ENCODE measurements at places on chromosomes 7 and 10.
A peak's percentile ranks its signal among the peaks of the same experiment; 100 is the strongest.

- no peak for DNase-seq
These were observed 298.2 kb downstream of the GRID1 start for GRCh38 chr10:86068231-86069054.

DNA sequence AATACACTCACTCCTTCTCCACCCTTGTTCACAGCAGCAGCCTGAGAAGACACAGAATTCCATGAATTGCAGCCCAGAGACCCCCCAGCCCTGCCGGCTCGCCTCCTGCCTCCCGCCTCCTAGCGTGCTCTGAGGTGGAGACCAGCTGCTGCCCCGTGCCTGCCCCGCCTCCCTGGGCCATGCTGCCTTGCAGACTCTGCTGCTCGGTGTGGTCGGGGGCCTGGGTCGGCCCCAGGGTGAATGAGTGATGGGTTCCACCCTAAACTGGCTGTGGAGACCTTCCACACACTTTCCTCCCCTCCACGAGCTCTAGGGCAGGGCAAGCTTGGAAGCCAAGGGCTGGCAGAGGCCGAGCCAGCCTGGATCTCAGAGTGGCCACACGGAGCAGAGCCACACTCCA, 479.3 kb downstream of the DNAJB6 start:
- no peak for DNase-seq

DNA sequence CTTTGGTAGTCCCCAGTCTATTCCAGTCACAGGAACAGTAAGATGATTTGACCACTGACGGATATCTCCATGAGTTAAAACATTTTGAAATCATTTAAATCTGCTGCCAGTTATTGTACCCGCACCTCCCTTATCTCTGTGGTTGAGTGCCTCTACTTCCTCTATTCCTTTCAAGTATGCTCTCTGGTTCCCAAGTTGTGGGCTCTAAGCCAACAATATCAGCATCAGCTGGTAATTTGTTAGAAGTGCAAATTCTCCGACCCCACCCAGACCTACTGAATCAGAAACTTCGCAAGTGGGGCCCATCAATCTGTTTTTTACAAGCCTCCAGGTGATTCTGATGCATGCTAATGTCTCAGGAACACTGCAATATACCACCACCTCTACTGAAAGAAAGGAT, 235.5 kb downstream of the CCSER2 start:
- DNase-seq = no peak

DNA sequence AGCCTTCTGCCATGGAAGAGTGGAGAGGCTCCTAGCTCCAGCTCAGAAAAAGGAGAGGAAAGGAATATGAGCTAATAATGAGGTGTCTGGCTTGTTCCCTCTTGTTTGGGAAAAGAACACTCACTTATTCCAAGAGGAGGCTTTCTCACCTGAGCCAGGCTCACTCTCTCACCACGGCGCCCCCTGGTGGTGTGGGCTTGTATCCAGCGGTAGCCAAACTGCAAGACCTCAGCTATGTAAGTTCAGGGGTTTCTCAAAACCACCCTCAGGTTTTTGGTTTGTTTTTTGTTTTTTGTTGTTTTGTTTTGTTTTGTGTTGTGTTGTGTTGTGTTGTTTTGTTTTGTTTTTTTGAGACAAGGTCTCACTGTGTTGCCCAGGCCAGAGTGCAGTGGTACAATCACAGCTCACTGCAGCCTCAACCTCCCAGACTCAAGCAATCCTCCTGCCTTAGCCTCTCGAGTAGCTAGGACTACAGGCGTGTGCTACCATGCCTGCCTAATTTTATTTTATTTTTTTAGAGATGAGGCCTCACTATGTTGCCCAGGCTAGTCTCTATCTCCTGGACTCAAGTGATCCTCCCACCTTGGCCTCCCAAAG, 124.0 kb downstream of the TMEM130 start:
- DNase-seq = peak; percentile 61

DNA sequence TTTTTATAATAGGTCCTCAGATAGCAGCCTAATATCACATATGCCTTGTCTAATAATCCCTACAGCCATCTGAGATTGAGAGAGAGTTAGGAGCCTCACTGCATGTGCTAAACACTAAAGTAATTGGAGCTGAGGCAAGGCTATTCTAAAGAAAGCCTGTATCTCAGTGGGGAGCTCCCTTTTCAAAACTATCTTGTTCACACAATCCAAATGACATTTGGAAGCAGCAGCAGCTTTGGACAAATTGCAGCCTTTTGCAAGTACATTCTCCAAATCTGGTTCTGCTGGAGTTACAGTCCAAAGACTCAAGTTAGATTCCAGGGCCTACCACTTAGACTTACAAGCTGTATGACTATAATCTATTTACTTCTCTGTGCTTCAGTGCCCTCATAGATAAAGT, 104.5 kb downstream of the MACC1 start:
- DNase-seq = no peak

GRCh38 chr10:32041290-32042028, 14.8 kb downstream of the KIF5B start:
- no peak for DNase-seq

DNA sequence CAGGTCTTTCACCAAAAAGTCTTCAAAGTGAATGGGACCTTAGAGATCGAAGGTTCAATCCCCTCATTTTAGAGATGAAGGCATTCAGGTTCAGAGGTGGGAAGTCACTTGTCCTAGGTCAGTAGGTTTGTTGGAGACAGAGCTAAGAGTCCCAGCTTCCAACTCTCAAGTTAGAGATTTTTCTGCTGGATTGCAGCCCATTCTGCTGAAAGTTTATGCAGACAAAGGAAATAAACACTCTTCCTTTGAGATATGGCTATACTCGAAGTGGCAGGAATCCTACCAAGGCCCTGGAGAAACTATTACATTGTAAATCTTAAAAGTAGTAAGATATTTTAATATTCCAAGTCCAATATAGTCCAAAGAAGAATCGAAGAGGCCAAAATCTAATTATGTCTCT, 64.4 kb downstream of the LYZL1 start:
- no peak for DNase-seq

DNA sequence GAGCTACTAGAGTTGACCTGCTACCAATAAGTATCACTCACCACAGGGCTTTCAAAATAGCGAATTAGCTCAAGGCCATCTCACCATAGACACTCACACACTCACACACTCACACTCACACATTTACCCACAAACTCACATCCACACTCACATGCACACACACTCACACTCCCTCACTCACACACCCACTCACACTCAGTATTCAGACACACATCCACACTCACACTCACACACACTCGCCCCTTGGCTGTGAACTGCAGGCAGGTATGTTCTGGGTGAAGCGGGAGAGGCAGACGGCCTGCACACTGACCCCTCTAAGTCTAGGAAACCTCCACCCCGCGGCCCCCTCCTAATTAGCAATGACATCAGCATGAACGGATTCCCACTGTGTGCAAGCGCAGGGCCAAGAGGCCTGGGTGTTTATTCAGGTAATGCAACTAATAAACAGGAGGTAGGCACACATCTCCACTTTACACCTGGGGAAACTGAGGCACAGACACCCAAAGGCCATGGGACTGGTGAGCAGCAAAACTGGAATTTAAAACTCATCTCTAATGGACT, 94.6 kb downstream of the ADARB2 start:
- no peak for DNase-seq

GRCh38 chr10:46050941-46051623, 5.0 kb upstream of the MSMB start:
- no peak for DNase-seq

- no peak for DNase-seq
These were observed 46.6 kb upstream of the GRID1 start for GRCh38 chr10:86413046-86413728.

DNA sequence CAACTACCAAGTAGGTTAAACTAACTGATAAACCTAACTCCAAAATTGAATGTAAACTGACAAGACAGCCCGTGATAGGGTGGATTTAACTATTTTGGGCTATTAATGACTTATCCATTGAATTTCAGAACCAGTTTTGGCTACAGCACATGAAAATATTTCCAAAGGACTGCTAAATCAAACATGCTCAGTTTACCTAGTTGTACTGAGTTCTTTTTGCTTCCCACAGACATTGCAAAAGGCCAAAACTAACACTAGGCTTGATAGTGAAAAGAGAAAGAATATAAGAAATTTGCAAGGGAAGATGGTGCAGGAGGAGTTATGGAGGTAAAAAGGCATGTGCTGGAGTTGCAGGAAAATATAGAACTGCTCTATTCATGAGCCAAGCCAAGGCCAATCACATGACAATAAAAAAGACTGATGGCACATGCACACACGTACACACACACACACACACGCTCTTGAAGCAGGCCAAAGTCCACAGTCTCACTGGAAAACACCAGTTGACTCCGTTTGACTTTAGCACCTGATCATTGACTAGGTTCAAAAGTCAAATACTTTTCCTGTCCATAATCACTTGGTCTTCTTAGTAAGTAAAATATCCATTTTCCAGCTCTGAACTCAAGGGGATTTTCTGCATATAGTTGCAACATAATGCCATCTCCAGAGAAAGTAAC, 76.0 kb upstream of the AGBL3 start:
- DNase-seq = no peak

DNA sequence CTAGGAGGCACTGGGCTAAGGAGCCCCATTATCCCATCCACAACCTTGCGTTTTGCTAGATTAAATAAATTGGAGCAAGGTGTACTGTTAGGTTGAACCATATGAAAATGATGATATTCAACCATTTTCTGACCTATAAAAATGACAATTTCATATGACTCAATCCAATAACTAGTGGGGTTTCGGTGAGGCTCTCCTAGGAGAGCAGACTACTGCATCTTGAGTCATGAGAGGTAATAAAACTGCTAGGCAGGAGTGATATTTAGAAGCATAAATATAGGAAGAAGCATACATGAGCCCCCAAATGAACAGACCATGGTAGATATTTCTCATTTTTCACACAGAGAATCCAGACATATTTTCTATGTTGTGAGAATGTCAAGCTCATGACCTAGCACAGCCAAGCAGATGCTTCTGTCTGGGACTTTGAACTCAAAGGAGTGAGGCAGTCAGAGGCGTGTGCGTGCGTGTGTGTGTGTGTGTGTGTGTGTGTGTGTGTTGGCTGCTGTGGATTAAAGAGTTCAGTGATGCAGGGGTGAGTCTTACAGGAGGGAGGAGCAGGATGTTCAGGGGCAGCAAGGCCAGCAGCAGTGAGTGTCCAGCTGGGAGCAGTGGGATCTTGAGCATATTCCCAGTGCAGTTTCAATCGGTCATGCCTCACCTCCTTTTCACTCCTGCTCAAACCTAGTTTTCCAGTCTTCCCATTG, 17.8 kb upstream of the WDR11 start:
- DNase-seq = no peak

- DNase-seq = no peak
These were observed 117.5 kb upstream of the HGF start for GRCh38 chr7:81887098-81888090.

DNA sequence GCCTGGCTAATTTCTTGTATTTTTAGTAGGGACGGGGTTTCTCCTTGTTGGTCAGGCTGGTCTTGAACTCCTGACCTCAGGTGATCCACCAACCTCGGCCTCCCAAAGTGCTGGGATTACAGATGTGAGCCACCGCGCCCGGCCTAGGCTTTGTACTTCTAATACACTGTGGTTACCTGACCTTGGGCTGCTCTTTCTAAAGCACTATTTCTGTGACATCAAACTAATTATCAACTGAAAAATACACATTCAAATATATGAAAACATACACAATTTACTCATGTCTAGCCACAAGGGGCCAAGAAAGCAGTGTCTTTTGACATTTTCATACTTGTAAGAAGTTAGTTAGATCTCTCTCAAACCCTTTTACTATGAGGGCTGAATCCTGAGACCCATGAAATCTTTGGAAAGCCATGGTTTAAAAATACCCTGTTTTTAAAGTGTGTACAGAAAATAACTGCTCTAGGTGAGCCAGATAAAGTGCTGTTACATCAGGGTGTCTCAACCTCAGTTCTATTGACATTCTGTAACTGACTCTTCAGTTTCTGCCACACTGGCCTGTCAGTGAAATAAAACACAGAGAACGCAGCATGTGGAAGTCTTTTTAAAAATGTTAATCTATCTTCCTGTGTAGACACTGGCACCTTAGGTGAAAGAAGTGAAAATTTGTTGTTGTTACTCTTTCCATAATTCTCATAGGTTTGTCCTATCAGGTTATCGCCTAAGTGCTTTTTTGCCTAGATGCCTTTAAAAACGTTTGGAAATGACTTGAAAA, 58.8 kb downstream of the CREM start:
- DNase-seq = no peak

DNA sequence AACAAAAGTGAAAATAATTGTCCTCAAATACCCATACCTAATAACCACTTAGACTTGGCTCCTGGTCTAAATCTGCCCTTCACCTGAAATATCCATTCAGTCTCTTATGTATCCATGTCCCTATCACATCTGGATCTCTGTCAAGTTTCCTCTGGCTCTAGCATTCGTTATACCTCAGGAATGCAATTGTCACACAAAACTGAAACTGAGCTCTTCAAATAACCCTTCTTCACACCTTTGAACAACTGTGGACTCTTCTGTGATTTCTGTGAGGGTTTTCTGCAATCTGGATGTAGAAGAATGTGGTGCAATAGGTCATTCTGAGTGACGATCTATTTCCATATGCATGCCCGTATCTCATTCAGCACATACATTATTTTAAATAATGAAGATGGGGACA, 53.5 kb upstream of the FGL2 start:
- DNase-seq = no peak

DNA sequence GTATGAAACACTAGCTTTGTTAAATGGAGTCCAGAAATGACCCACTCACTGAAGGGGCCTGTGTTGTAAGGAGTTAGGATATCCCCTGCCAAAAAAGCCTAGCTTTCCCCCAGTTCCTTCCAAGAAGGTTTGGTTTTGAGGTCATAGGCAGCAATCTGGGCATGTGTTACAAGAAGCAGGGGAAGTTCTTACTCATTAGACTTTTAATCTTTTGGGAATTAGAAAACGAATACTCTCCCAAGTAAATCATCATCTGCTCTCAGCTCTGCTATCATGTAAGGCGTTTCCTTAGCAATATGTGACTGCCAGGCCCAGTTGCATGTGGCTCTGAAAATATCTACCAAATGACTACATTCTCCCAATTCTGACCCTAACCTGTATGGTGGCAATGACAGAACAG, 3.7 kb downstream of the NOD1 start:
- no peak for DNase-seq

GRCh38 chr7:1888425-1888824, 218.3 kb downstream of the ELFN1 start:
- no peak for DNase-seq

DNA sequence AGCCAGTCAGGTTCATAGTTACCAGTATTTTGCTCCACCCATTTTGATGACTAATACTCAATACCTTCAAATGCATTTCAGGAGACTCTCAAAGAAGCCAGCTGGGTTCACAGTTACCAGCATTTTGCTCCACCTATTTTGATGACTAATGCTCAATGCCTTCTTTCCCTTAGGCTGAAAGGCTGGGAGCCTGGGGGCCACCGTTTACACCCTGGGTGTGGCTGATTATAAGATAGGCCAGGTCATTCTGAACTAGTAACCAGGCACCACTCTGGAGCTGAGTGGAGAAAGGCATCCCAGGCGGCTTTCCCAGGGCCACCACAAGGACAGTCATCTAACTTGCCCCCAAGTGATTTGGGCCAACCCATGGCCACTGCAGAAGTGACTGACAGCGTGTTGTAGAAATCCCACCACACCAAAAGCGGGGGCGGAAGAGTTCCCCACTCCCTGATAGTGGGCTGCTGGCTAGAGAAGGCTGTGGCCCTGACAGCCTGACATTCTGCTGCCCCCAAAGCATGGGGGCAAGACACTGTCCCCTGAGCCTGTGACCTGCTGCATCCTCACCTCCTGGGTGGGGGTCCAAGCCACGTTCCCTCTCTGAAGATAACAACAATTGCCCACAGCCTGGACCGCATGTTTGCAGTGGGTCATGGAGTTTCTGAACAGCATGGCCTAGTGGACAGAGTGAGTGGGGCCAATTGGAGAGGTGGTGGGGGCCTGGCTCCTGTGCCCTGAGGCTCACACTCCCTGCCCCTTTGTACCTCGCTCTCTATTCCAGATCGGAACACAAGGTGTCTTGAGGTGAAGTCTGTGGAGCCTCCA, 23.0 kb upstream of the ZNF488 start:
- no peak for DNase-seq

Measured in stimulated activated CD4-positive, alpha-beta T cell treated with anti-CD3 and anti-CD28 coated beads, Interleukin-15, amount 100 ng/mL, for 1 hour (primary cell).